SJSA1 (cell line): ENCODE measurements at places on chromosomes 3 and 15. TPM values are rescaled to one million over a fixed set of nuclear protein-coding genes. Genes with fewer than 3 reads are reported as not detected.

ERICH6 gene
- total RNA-seq: not detected in 2 replicates

NRG4 gene
- total RNA-seq: not detected in 2 replicates

POPDC2 gene
- total RNA-seq: 0.97 TPM in 1 of 2 replicates, not detected in the other

NRROS gene
- total RNA-seq: 0.11 TPM in 1 of 2 replicates, not detected in the other

KIF7 gene
- 13.8 and 14.3 TPM in 2 replicates for total RNA-seq

DUOXA2 gene
- total RNA-seq: not detected in 2 replicates

LRRIQ4 gene
- not detected in 2 replicates for total RNA-seq

KLHL24 gene
- total RNA-seq: 5.9 and 14.9 TPM in 2 replicates

PDIA3 gene
- 177 and 211 TPM in 2 replicates for total RNA-seq

GRCh38 chr3:98967758-98968157 lies 66.3 kb upstream of the DCBLD2 start:
- DNase-seq: no peak

- no peak for DNase-seq
Measured at GRCh38 chr3:72234391-72234790, 449.4 kb upstream of the PROK2 start.

- no peak for DNase-seq
Measured at GRCh38 chr15:64580696-64581407, 120.5 kb downstream of the ZNF609 start.

DNA sequence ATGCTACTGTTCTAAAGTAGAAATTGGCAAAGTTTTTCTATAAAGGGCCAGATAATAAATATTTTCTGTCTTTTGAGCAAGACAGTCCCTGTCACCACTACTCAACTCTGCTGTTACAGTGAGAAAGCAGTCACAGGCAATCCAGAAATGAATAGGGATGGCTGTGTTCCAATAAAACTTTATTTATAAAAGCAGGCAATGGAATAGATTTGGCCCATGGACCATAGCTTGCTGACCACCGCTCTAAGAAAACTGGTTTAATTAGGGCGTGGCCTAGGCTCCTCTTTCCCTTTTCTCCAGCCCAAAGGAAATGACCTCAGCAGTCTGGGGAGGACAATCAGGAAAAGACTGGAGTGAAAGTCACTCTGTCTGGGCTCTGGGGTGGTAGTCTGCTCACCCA lies 183.8 kb downstream of the MEGF11 start:
- no peak for DNase-seq

DNA sequence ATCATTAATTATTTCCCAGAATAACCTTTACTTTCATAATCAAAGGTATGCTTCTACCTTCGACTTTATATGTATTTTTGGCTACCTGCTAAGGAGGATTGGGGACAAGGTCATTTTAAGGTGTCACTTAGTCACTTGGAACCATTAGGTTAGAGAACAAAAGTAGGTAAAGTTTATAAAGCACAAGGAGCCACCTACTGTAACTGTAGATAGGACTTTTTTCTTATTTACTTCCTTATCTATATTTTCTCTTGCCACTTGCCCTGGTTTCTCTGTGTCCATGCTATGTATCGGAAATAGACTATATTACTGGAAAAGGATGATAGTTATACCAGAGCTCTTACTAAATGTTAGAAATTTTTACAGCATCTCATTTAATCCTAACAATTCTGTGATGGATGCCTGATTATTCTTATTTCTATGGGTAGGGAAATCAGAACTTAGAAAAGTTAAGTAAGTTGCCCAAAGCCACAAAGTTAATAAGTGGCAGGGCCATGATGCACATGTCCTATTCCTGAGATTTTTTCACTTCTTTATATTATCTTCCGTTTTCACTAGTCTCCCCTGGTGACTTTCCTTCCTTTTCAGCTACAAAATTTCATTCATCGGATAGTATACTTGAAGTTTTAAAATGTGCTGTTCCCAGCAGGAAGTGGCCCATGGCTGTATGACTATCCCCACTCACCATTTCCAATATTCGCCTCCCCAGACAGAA lies 132.5 kb downstream of the CMSS1 start:
- DNase-seq: no peak

- DNase-seq: no peak
Measured at GRCh38 chr3:9732740-9733115, 1.2 kb downstream of the BRPF1 start.

- no peak for DNase-seq
Measured at GRCh38 chr15:68807249-68807648, 13.4 kb downstream of the ANP32A start.

DNA sequence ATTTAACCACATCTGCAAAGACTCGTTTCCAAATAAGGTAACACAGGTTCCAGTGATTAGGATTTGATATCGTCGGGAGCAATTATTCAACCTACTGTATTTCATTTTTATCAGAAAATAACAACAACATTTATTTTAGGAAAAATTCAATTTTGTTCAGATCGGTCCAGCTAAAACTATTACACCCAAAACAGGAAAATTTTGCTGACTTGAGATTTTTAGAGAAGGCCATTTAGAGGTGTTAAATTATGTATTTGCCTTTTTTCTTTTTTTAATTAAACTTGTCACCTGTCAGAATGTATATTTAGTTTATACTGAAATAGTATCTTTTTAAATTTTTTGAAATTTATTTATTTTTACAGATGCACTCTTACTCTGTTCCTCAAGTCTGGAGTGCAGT lies 81.3 kb downstream of the ARHGAP31 start:
- DNase-seq: no peak

DNA sequence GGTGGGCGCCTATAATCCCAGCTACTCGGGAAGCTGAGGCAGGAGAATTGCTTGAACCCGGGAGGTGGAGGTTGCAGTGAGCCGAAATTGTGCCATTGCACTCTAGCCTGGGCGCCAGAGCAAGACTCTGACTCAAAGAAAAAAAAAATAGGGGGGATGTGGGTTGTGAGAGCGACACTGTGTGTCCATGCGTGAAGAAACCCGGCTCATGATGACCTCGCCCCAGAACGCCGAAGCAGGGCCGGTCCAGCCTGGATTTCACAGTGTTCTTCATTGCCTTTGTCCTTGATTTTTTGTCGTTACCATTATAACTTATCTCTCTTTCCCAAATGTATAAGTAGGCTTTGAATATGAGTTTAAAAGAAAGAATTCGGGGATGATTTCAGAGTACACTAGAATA lies 128.7 kb downstream of the PGPEP1L start:
- no peak for DNase-seq

- no peak for DNase-seq
Measured at GRCh38 chr3:117443014-117443413, 733.4 kb downstream of the TUSC7 start.

DNA sequence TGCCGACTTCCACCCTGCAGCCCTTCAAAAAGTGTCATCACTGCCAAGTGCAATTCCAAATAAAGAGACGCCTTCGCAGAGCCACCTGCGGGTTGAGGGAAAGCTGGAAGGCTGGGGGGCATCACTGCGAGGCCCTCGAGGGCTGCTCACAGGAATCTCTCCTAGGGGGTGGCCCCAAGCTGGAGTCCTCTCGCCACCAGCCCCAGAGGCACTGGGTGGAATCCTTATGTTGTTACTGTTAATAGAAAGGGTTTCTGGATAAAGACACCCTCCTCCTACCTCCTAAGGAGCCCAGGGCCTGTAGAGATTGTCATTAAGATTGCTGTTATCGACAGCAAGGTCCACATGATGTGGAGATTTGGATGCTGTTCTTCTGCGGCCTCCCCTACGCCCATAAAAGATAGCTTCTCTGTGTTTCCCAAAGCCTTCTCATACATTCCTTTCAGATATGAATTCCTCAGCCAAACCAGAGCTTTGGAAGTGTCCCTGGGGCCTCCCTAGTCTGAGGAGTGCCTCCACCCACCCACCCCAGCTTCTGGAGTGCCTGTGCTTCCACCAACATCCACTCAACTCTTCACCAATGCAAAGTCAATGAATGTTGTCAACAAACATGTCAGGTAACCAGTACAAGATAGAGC lies 512.7 kb downstream of the SHQ1 start:
- no peak for DNase-seq

DNA sequence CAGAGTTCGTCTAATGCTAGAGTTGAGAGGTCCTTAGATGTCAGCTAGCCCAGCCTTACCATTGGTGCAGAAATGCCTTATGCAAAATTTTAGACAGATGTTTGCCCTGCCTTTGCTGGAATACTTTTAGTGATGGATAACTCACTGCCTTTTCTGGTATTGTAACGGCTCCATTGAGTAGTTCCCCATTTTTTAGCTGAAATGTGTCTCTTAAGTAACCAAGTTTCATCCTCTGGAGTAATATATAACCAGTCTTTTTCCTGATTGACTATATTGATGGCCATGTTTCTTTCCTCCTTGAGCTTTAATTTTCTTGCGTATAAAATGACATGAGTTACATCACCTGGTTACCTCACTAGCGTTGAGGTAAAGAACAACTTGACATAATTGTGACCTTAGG lies 45.0 kb downstream of the SNRK start:
- DNase-seq: no peak

- no peak for DNase-seq
Measured at GRCh38 chr3:13207975-13208705, 134.9 kb upstream of the IQSEC1 start.

GRCh38 chr3:168645180-168645579 lies 549.5 kb upstream of the GOLIM4 start:
- DNase-seq: no peak

DNA sequence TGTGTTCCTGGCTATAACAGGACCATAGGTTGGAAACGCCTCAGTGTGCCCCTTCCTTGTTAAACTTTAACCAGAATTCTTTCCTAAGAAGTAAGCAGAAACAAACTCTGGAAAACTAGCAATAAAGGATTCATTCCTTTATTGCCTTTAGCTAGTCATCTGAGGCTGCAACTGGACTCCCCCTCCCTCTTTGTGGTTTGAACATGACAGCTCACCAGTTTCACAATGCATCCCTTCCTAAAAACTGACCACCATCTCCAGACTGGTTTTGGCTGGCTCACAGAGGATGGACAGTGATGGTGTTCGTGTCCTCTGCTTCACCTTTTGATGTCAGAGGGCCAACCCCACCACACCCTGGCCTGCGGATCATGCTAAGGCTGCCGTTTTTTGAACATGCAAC lies 27.9 kb upstream of the TGFBR2 start:
- peak; percentile 47 for DNase-seq

DNA sequence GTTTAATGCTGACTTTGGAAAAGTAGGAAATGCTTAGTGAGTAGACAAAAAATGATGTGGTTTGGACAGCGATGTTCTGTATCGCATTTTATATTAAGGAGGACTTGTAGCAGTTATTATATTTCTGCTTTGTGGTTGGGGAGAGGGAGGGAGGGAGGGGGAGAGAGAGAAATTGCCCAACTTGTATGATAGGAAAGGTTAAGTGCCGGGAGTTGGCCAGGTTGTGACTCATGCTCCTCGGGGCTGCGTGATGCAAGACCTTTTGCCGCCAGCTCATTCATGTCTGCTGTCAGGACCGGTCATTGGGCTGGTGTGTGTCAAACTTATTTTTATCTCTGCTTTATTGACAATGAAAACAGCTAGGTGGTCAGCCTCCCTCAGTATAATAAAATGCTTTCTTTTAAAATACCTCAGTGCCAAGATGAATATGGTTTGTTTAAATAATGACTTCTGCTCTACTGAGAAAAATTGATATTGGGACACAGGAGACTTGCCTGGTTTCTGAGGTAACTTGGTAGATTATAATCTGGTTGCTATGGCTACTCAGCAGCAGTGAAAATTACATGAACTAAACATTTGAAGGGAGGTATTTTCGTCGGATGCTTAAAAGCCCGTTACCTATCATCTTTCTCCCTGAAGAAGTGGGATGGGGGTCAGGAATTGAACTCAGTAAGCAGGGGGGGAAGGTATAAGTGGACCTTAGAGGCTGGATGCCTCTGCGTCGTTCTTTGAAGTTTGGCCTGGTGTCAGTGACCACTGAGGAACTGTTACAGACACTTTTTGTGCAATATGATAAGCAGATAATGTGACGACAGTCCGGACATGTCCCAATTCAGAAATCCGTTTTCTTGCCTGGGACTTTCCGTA lies 90.7 kb downstream of the FNDC3B start:
- DNase-seq: peak; percentile 81

DNA sequence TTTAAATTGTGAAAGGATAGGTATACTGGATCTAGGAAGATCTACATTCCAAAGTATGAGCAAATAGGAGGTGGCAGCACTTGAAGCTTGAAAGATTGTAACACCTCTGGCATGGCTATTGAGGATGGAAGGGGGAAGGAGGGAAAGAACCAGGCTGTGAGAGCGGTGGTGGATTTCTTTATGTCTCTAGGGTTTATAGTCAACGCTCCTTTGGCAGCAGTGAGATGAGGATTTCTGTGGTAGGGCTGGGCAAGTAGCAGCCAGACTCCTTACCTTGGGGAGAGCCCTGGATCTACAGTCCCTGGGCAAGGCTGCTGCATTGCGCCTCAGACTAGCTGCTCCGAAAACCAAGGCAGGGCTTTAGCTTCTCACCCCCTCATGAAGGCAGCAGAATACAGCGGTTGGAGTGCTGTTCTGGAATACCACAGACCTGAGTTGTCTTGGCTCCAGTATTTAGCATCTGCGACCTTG lies 53.2 kb downstream of the MEF2A start:
- no peak for DNase-seq

DNA sequence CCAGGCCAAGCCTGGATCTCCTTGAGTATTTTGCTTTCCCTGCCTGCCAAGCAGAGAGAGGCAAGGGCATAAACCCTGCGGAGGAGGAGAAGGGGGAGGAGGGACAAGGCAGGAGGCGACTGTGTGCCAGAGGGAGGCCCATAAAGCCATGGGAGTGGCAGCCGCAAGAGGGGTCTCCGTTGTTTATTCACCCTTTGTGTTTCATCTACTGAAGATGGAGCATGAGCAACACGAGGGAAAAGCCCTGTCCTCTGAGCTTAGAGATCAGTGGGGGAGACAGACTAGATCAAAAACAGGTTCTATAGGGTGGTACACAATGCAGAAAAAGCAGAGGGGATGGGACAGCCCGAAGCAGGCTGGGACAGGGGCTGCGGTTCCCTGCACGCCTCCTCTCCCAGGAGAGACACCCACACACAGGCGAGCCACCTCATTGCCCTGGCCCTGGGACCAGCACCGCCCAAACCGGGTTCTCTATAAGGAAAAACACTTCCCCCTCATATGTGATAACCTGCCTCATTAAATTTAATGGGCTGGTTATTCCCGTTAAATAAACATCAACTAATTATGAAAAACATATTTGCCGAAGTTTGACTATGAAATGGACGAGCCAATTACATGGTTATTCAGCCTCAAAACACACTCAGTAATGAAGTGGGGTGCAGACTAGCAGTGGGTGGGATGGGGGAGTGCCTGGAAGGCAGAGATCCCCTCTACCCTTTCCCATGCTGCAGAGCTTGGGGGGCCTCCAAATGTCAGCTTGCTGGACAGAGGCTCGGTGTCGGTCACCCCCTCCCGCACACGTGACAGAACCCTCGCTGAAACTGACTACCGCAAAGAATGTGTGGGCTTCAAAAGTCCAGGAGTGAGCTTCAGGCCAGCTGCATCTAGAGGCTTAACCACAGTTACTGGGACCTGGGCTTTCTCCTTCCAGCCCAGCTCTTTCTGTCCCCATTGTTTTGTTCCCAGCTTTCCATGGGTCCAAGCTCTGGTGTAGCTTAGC lies 14.2 kb upstream of the PLXNA1 start:
- DNase-seq: no peak

GRCh38 chr15:87080547-87080946 lies 1000.9 kb downstream of the AGBL1 start:
- DNase-seq: no peak

DNA sequence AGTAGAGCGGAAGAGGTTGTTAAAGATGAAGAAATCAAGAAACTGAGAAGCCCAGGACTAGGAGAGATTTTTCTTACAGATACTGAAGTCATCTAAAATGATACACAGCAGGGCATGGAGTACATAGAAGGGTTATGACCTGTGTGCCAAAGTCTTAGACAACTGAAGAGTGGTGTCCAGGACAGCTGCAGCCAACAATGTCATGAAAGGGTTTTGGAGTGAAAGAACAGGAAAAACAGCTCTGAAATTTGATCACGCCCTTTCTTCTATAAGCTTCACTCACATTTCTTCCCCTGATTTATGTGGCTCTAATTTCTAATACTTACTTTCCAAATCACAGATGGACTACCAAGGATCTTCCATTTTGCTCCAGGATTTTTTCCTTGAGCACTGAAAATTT lies 3.0 kb downstream of the CFAP20DC start:
- no peak for DNase-seq
